Renal cortical epithelial cell (primary cell): ENCODE measurements at places on chromosomes 12 and 14. TPM values are rescaled to one million over a fixed set of nuclear protein-coding genes. Genes with fewer than 3 reads are reported as not detected.

DNA sequence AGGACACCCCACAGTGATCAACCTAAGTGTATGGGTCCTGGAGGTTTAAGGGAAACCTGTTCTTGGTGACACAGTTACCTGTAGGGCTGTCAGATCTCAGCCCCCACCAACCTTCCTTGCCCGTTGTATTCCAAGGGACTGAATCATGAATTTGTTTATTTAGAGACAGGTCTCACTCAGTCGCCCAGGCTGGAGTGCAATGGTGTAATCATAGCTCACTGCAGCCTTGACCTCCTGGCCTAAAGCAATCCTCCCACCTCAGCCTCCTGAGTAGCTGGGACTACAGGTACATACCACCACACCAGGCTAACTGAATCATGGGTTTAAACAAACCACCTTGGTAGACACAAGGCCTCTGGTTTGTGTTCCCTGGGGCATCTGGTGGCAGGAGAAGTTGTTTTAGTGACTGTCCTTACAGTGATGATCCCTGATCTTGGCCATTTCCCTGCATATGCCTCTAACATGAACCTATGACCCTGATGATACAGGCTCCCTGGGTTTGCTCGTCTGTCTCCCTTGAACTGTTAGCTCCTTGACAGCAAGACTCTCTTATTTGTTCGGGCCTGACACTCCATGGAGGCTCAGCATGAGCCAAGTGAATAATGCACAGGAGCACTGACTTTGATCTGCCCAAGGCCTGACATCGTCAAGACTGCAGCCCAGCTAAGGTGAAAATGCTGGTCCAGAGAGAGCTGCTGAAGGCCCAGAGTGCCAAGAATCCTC, 47.9 kb downstream of the PITPNM2 start:
- DNase-seq = peak; percentile 33

DNA sequence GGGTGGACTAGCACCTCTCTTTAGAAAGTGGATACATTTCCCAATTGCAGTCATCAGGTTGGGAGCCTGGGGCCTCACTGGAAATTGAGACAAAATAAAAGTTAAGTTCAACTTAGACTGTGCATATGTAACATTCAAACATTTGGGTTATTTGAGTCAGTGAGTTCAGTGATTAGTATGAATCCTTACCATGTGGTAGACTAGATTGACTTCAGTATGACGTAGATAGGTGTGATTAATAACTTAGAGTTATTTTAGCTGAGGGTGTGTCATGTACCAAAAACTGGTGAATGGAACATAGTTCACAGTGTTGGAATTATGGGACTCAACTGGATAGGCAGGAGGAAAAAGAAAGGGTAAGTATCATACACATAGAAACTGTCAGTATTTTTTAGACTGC, 8.0 kb upstream of the SSTR1 start:
- DNase-seq = no peak

- no peak for DNase-seq
These were observed 155.7 kb downstream of the DPF3 start for GRCh38 chr14:72738161-72738611.

DNA sequence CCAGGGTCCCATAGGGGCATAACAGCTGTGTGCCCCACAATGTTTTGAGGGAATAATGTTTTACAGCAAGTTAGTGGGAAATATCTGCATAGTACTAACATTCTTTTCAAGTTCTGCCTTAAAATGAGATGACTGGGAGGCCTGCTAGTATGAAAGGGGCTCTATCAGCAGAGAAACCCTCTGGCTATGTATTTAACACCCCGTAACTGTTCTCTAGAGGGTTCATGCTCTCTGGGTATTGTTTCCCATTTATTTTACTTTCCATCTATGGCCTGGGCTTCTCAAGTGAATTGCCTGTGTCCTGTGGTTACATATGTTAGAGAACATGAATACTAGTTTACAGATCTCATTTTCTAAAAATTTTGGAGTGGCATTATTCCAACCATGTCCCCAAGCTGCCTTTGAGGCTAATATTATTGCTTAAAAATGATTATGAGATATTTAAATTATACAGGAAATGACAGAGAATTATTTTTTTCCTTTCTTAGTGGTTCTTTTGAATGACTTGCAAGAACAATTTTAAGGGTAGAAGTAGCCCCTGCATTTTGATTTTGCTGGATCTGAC, 37.5 kb downstream of the GNG2 start:
- no peak for DNase-seq

GRCh38 chr12:78540606-78541336, 323.8 kb upstream of the SYT1 start:
- no peak for DNase-seq

DNA sequence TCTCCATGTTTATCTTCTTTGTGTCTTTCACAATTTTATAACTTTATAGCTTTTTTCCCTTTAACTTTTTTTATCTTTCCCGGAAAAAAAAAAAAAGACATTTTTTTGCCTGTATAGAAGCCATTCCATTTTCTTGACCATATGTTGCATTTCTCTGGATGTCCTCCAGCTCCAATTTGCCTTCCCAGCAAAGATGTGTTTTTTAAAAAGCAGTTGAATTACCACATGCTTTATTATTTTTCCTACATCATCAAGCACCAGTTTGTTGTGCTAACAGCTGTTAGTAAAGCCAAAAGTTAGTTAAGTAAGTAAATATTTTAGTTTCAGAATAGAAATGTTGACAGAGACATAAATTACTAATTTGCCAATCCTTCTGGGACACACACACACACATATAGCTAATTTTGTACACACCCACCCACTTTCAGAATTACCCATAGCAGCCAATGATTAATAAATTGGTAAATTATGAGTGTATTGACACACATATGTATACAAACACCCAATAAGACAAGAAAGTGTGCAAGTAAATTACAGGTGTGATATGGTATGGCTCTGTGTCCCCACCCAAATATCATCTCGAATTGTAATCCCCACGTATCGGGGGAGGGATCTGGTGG, 118.3 kb downstream of the SLC38A6 start:
- DNase-seq = no peak

- peak; percentile 93 for DNase-seq
These were observed 8.5 kb upstream of the PTPRB start for GRCh38 chr12:70645494-70646317.

GRCh38 chr12:452667-453210, 7.0 kb upstream of the B4GALNT3 start:
- no peak for DNase-seq

- DNase-seq = no peak
These were observed 109.7 kb upstream of the PRMT8 start for GRCh38 chr12:3381059-3382047.

DNA sequence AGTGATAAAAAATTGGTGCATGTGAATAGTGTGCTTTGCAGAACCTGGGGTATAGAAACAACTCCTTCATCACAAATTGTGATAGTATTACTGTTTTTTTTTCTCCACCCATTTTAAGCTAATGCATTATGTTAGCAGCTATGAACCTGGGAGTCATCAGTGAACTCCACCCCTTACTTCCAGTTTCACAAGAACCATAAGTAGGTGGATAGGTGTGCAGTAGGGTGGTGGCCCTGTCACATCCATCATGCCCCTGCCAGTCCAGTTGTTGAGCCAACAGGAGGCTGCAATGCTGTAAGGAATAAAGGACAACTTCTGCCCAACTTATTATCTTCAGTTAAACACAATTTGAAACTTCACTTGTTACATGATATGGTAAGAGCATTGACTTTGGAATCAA, 85.7 kb downstream of the ABCD2 start:
- no peak for DNase-seq

DNA sequence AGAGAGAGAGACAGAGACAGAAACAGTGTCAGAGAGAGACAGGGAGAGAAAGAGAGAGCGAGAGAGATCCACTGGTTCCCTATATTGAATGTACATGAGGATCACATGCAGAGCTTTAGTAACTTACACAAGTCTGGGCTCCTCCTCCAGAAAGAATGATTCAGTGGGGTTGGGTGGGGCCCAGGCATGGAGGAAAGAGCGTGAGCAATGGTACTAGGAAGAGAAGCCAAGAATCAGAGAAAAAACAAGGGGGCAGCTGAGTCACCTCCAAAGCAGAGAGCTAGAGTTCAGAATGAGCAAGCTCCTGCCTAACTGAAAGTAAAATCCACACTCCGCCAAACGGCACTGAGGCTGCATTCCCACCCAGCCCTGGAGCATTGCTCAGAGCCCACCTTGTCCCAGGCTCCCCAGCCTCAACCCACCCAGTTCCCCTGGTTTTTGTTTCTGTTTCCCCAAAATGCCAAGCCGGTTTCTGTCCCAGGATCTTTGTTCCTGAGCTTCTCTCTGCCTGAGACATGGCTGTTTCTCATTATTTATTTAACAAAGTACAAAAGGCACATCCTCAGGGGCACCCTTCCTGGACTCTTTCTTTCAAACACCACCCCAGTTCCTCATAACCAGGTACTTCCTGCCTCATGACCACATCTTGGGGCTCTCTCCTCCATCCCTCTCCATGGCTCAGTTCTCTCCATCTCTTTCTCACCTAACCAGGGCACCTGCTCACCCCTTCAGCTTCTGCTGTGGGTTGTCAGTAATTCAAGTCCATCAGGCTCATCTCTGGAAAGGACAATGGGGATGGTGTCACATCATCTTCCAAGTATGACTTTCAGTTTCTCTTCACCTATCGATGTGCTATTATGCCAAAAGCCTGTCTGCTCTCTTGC, 670.3 kb upstream of the TBX3 start:
- peak; percentile 89 for DNase-seq

GRCh38 chr14:48914382-48914781, 671.8 kb downstream of the RPS29 start:
- peak; percentile 6 for DNase-seq

Gene EXOC3L4
- total RNA-seq = 0.94 and 2.1 TPM in 2 replicates

Gene AMN
- total RNA-seq = 1.4 and 2.5 TPM in 2 replicates

Gene FBLN5
- 3.0 TPM in 1 of 2 replicates, not detected in the other for total RNA-seq

Gene GPRC5D
- total RNA-seq = not detected in 2 replicates
